Hepatic stellate cell (primary cell): ENCODE measurements at places on chromosomes 4 and X.

GRCh38 chr4:52407545-52407944 is 251.6 kb downstream of the USP46 start:
- DNase-seq: no peak

DNA sequence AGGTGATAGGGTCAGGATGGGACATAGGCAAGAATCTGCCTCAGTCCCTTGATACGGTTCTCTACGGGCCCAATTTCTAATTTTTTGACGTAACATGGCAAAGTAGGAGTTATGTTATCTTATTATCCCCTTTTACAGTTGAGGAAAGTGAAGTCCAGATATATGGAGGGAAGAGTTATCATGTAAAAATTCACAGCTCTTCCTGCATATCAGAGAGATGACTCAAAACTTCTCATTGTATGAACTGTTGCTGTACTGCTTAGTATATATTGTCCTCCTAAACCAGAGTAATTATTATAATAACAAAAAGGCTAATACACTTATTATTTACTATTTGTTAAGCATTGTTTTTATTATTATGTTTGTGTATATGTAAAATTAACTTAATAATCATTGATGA is 260.5 kb upstream of the IGFBP7 start:
- DNase-seq: no peak

DNA sequence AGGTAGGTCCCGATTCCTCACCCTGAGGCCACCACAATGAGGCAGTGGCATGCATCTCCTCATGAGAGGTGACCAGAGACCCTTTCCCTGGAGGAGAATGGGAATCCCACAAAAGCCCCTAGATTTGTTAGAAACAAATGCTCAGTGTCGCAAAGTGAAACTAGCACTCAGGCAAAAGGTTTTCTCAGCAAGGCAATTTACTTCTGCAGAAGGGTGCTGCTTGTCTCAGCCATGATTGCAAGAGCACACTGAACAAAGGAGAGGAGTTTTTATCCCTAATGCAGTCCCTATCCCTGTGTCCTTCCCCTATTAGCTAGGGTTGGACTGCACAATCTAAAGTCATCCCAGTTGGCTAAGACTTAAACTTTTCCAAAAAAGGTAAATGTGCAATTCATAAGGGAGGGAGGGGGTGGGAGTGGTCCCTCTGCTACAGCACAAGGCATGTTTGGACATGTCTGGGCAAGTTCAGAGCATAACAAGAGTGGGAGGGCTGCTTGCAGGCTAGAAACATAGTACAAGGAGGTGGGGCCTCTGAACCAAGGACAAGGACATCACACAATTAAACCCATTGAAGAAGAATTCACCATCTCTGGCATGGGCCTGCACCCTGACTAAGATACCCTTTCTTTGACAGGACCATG is 185.3 kb downstream of the CCNG2 start:
- DNase-seq: no peak

- no peak for DNase-seq
Measured at GRCh38 chr4:1604181-1604705, 79.9 kb downstream of the FAM53A start.

DNA sequence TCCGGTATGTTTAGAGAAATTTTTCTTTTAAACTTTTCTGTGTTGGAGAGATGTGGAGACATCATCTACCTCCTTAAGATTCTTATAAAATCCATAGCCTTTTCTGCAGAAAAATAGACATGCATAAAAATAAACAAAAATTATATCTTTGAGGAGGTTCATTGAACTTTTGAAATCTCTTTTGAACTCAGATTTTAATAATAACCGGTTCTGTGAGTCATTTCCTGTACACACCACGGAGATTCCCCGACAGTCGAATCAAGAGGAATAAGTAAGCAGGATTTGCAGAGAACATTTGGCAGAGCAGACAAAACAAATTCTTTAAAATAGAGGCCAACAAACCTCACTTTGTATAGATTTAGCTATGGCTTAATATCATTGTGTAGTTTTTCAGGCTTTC is 918.7 kb upstream of the POU3F4 start:
- no peak for DNase-seq

- DNase-seq: no peak
Measured at GRCh38 chr4:74197080-74197479, 39.2 kb downstream of the MTHFD2L start.

DNA sequence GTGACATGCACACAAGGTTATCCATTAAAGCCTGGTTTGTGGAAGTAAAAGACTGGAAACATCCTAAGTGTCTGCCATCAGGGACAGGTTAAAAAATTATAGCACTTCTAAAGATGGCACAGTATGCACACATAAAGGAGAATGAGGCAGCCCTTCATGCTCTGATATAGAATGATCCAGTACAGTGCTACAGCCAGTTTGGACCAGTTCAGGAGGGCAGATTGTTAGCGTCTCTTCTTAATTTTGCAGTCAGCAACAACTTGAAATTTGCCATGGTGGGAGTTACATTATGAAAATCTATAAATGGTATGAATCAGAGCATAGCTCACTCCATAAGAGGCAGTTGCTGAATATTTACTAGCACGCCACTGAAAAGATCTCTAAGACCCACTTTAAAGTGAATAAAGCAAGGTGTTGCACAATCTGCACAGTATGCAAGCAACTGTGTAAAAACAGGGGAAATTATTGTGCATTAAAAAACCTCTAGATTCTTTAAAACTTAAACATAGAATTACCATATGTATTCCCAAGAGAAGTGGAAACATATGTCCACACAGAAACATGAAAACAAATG is 20.3 kb upstream of the SOD3 start:
- DNase-seq: no peak

- no peak for DNase-seq
Measured at GRCh38 chr4:156628858-156629257, 342.7 kb downstream of the PDGFC start.

DNA sequence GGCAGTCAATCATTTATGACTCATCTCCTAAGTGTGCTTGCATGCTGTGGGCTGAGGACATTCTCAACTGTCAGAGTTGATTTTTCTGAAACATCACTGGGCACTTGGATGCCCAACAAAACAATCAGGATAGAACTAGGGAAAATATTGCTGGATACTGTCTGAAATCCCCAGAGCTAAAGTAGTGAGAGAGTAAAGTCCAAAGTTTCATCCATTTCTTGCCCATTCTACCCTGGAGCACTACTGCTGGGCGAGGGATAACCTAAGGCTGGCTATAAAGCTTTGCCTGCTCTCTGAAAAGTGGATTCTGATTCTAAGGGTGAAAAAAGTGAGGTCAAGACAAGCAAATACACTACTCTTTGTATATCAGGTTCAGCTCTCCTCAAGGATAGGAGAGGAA is 279.6 kb upstream of the EDA2R start:
- no peak for DNase-seq

DNA sequence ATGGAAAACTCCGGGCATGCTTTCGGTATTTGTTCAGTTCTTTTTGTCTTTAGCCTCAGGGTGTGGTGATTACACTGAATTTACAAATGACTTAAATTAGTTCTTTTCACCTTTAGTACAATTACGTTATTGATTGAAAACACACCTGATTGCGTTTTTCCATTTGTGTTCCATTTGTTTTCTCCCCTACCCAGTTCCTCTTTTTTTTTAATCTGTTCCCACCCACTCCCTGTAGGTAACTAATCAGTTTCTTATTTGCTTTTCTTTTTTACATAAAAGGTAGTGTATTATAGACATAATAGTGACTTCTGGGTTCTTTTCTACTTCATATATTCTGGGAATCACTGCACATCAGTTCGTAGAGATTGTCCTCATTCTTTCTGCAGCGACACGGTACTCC is 53.4 kb downstream of the TNIP2 start:
- DNase-seq: no peak

DNA sequence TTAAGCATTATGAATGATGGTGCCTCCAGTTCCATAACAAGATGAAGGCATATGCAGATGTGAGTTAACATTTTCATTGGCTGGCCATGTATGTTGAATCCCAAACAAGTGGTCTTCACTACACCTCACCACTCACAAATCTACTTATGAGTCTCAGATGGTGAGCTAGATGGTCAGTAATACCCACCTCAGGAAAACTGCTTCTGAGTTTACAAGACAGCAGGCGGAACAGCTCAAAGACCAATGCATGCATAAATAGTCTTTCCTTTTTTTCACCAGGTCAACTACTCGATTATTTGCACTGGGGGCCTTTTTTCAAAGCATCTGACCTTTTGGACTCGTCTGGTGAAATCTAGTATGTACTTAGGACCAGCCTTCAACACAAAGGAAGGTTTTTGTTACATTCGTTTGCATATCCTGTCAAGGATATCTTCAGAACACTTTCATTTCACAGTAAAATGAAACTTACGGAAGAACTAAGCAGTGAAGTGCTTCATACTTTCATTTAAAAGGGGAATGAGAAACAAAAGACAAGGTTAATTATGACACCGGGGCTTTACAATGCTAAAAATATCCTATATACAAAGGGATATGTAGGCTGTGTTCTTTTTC is 23.1 kb upstream of the TLR7 start:
- no peak for DNase-seq

DNA sequence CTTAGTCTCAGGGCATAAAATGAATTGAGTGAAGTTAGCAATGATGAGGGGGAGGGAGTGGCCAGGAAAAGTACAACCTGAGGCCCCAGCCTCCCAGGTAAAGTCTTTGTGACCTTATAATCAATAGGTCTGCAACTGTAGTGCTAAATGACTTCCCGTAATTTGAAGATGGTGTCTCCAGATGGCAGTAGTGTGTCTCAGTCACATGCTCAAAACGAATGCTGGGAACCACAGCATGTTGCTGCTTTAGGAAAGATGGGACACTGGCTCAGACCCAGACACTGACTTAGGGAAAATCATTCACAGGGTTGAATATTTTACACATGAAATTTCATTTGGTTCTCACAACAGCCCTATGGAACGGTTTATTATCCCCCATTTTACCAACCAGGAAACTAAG is 10.3 kb downstream of the SRPX2 start:
- no peak for DNase-seq

- peak; percentile 33 for DNase-seq
Measured at GRCh38 chrX:22300130-22300529, 27.4 kb downstream of the CBLL2 start.

DNA sequence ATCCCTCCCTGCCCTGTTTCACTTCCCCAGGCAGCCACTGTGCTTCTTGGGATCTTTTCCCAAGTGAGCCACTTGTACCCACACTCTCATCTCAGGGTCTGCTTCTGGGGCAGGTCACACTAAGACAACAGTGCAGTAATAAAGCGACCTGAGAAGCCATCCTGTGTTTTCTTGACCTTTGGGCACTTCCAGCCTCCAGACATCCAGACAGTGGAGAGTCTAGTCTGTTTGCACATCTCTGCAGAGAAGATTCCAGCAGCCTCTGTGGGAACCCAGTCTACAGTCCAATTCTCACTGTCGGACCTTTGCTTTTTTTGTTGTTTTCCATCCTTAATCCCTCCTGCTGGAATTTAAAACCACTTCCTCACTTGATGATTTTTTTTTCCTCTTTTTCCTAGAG is 50.3 kb upstream of the ATP6AP2 start:
- no peak for DNase-seq

- no peak for DNase-seq
Measured at GRCh38 chrX:107541244-107541643, 87.1 kb upstream of the PRPS1 start.

DNA sequence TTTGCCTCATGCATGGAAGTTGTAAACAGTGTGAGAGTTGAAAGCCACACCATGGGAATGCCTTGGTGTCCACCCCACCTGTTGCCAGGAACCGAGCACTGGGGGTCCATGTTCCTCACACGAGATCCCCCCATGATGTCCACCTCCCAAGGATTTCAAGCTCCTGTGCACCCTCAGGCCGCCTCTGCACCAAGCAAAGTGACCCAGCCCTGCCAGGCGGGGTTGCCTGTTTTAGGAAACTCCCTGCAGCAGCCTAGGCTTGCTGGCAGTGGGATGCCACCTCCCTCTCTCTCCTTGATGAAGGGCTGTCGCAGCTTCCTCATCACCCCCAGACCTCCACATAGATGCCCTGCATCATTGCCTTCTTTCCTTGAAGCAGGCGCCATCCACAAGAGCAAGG is 82.8 kb downstream of the GPR143 start:
- DNase-seq: no peak

GRCh38 chr4:86670756-86671155 is 76.6 kb downstream of the PTPN13 start:
- DNase-seq: peak; percentile 4

- no peak for DNase-seq
Measured at GRCh38 chrX:120749141-120749846, 119.4 kb upstream of the C1GALT1C1 start.

DNA sequence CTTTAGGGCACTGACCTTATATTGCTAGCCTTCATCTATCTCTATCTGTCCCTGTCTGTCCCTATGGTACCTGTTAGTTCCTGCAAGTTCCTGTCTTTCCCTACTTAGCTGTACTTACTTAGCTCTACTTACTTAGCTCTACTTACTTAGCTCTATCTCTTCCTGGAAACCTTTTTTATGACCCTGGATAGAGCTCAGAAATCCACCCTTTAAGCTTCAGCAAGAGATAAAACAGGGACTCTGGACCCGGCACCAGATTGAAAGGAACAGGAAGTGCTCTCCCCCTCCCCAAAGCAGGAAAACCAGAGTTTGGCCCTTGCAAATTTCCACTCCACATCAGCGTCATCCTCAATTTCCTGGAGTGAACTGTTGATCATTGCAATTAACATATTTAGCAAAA is 12.3 kb upstream of the IL9R start:
- DNase-seq: no peak

GRCh38 chrX:121336831-121337421 is 289.5 kb downstream of the GLUD2 start:
- DNase-seq: no peak

DNA sequence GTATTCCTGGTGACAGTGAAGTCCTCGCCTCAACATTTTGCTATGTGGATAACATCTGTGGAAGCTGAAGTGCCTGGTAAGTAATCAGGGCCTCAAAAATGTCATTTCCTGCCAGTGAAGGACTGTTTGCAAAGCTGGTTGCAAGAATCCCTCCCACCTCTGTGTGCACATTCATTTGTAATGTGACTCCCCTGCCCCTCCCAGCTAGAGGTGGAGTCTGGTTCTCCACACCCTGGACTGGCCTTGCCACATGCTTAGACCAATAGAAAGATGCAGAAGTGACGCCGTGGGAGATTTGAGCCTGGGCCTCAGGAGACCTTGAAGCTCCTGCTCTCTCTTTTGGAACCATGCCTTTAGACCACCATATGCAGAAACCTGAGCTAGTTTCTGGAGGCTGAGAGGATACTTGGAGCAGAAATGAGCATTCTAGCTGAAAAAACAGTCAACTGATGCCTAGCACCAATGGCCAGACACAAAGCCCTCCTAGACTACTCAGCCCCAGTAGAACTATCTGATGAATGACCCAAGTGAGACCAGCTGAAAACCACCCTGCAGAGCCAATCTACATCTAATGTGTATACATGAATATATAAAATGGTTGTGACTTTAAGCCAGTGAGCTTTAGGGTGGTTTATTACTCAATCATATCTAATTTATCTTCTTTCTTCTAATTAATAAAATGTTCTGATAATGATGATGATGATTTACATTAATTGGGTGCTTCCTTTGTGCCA is 47.8 kb upstream of the CRMP1 start:
- DNase-seq: no peak
